ENCODE measurements at places on chromosomes 1 and 21. TPM values are rescaled to one million over a fixed set of nuclear protein-coding genes. Genes with fewer than 3 reads are reported as not detected.
A peak's percentile ranks its signal among the peaks of the same experiment; 100 is the strongest.

GRCh38 chr1:152654110-152654509 is 9.1 kb upstream of the LCE2D start:
- peak; percentile 3 for DNase-seq

The VASH2 gene
- polyA plus RNA-seq, result not detected

DNA sequence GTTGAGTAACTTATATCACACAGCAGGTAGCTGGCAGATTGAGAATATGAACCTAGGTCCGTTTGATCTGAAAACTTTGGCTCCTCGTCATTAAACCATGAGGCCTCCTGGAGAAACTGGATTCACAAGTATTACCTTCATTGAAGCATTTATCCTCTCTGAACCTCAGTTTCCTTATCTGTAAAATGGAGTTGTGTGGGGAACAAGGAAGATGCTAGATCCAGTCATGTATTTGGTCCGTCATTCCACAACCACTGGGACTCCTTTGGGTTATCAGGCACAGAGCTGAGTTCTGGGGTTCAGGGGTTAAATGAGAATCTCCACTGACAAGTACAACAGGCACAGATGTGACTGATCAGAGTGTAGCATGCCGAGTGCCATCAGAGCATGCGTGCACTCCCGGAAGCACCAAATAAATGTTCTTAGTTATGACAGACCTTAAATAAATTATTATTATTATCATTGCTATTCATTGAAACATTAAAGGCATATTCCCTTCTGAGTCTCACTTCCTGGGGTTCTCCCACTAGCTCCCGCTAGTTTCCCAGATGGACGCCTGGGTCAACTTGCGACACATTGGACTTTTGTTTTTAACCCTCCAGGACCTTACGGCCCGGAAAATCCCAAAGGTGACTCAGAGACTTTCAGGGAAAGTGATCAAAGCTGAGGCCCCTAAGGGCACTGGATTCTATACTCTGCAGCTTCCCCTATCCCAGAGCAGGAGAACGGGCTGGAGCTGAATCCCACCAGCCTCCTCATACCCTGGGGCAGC is 130.6 kb downstream of the PLPP3 start:
- DNase-seq, result no peak

The UTS2 gene
- polyA plus RNA-seq, result 15.9 TPM

DNA sequence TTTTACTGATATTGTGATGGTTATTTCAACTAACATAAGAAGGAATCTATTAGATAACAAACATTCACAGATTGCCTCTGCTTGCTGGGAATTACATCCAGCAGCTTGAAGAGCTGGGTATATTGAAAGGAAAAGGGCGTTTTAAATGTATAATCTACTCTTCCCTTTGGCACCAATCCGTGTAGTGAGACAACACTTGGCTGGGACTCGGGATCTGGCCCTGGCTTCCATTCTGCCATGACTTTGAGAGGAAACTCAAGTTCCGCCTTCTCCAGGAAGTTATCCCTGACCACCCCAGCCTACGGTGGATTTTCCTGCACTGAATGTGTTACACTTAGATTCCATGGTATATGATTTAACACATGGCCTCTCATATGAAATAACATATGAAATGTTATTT is 86.9 kb upstream of the UBE2U start:
- DNase-seq, result no peak

The GSTM5 gene
- polyA plus RNA-seq, result not detected

The USH2A gene
- polyA plus RNA-seq, result not detected

DNA sequence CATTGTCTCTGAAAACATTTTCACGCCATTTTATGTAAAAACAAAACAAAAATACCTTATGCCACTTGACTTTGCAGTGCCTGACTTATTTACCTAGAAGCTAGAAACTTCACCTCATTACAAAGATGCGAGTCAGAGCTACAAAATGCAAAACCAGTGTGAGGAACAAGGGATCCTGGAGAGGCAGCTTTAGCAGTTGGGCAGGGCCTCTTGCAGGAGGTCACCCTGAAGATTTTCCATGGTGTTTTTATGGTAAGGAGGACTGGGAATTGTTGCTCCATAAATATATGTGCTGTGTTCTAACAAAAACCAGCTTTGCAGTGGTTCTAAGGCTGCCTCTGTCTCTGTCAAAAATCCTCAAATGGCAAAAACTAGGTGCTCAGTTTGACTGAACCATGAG is 36.4 kb upstream of the TARBP1 start:
- DNase-seq, result no peak

DNA sequence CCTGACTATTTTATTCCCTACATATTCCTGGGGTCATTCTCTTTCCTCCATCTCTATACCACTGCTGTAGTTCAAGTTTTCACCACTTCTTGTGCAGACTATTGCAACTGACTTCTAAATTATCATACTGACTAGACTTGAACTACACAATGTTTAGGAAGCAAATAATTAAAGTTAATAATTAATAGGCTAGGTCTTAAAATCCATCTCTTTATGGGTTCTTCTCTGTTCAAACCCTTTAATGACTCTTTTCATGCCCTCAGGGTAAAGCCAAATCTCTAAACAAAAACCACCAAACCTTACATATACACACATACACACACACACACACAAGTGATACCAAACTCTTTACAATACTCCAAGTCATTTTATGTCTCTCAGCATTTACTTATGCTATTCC is 22.3 kb upstream of the MOB3C start:
- no peak for DNase-seq
